HTR-8/SVneo (cell line): ENCODE measurements at places on chromosomes 5 and 9.

DNA sequence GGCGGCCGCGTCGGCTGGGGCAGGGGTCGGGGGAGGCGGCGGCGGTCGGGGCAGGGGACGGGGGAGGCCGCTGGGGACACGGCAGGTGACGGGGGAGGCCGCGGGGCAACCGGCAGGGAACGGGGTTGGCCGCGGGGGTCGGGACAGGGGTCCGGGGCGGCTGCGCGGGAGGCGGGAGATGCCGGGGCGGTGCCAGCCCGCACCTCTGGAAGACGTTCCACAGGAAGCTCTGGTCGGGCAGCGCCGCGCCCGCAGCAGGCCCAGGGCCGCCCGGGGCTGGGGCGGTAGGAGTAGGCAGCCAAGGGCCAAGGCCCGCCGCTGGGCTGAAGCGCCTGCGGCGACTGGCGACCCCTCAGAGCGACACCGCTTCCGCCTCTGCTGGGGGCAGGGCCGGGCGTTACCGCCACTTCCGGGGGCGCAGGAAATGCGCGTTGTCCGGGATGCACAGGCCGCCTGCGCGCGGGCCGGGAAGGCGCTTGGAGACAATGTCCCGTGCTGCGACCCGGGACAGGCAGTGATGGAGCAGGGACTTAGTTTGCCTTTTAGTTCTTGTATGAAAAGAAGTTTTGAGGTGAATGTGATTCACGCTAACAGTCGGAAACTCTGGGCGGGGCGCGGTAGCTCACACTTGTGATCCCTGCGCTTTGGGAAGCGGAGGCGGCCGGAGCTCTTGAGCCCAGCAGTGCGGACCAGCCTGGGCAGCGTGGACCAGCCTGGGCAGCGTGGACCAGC lies 110.0 kb upstream of the LPCAT1 start:
- DNase-seq = peak; percentile 60

GRCh38 chr5:134100283-134101091 lies 14.0 kb upstream of the TCF7 start:
- DNase-seq = no peak

DNA sequence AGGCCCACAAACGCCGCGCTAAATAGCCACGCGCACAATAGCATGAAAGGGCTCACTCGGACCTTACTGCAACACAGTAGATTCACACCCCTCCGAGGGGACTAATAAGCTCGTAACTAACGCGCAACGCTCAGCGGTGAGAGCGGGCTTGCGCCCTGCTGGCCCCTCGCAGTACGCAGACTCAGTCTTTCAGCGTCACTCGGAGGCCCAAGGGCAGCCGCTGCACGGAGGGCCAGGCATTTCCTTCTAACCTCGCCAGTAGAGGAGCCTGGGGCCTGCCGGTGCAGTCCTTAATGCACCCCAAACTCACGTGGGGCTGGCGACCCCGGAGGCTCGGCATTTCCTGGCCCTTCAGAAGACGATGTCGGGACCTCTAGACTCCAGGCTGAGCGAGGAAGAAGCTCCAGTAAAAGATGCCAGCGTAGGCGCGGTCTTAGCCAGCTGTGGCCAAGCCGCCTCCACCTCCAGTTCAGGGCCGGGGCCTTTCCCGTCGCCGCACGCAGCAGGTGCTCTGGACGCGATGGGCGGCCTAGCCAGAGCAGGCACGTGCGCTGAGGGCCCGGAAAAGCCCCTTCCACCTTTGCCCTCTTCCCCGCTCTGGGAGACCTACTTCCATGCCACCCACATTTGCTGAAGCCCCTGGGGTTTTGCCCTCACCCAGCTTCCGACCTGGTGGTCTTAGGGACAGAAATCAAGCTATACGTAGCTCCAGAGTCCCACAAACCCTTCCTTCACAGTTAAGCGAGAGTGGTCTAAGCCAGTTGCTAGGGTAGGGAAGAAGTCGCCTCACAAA lies 38.3 kb upstream of the TIFAB start:
- DNase-seq = no peak

DNA sequence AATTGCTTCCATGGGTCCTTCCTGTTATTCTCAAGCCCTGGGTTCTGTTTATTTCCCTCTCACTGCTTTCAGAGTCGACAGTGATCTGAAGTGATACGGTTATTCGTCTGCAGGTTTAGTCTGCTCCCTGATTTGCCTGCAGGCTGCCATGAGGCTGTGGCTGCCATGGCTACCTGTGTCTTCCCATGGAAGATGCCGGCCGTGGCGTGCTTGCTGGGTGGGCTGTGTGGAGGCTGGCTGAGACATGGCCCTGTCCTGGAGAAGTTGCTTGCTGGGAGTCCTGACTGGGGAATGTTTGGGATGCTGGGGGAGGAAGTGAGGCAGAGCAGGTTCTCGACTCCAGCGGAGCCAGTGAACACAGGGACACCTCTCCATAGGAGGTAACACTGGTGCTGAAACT lies 104.1 kb upstream of the TBC1D2 start:
- no peak for DNase-seq

DNA sequence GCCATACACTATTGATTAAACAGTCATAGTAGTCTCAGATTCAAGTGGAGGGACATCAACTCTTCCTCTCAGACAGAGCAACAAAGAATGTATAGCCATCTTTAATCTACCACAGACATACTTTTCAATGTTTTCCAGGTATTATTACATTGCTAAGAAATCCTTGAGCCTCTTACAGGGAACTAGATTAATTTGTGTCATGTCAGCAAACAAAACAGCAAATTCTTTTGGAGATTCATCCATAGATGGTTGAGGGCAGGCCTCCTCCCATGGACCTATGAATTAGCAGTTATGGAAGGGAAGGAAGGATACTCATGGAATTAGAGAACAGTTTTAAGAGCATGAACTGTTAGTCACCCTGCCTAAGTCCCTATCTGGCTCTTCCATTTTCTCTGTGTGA lies 47.8 kb upstream of the ARRDC3 start:
- no peak for DNase-seq

GRCh38 chr5:157479166-157479565 lies 19.2 kb downstream of the NIPAL4 start:
- DNase-seq = no peak

- no peak for DNase-seq
Observed at GRCh38 chr5:135190416-135191083, 156.5 kb upstream of the PITX1 start.

GRCh38 chr9:136857581-136858412 lies 5.7 kb downstream of the MAMDC4 start:
- no peak for DNase-seq

GRCh38 chr5:162824360-162824759 lies 613.0 kb upstream of the CCNG1 start:
- no peak for DNase-seq

DNA sequence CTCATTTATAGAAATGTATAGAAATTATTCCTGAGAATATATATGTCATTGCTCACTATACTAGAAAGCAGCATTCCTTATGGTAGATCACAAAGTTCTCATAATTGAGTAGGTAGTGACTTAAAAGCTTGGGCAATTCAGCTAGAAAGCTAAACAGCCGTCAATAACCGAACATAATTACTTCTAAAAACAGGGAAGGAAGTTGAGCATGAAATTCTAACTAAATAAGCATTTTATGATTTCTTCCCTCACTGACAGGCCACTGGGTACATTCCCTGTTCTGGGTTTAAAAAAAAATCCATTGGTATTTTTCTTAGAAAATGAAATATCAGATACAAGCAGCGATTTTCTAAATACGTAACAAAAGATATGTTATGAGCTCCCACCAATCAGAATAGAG lies 91.1 kb upstream of the DAB2 start:
- DNase-seq = no peak

- DNase-seq = no peak
Observed at GRCh38 chr5:2459251-2459650, 292.2 kb downstream of the IRX2 start.

GRCh38 chr9:12554636-12555035 lies 138.5 kb upstream of the TYRP1 start:
- no peak for DNase-seq

DNA sequence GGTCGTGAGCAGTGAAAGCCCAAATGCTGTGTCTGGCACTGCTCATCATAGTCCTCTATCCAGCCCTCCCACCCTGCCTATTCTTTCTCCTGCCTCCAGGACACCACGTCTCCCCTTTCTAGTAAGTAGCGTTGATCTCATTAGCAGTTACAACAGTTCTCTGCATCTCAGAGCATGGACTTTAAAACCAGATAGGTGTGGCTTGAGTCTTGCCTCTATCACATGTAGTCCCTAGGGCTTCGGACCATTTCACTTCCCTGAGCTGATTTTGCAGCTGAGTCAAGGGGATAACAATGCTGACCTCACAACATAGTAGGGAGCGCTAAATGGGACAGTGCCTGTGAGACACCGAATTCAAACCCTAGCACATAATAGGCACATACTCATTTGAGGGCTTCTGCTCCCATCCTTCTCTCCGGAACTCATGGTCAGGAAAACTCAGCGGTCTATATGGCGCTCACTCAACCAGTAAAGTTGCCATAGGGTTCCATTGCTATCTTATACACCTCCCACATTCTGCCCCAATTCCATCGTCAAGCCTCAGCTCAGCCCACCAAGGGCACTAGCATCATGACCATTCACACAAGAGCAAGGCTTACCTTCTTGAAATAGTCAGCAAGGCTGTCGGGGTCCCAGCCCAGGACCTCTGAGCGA lies 515 bp downstream of the LCP2 start:
- no peak for DNase-seq
